ENCODE measurements at places on chromosomes 16 and 17.

GRCh38 chr16:977081-977701 is 4.4 kb upstream of the SOX8 start:
- DNase-seq = no peak

DNA sequence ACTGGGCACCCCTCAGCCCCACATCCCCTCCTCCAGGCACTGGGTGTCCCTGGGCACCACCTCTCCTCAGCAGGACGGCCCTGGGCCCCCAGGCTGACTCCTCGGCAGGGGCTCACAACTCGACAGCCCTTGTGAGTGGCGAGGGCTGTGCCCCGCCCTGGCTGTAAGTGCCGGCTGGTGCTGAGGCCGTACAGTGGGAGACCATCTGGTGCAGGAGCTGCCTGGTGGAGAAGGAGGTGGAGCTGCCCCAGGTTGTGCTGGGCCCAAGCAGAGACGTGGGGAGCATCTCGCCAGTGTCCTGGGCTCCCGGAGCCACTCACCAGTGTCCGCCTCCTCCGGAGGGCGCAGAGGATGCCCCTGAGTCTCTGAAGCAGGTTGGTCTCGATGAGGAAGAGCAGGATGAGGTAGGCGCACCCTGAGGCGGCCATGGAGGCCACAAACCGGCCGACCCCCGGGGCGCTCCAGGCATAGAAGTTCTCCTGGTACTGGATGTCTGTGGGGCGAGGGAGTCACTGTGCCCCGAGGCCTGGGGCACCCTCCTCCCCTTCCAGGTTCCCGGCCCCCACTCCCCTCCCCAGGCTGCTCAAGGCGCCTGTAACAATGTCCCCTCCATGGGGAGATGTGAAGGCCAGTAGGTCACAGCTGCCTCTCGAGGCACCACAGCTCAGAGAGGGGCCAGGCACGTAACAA is 15.1 kb upstream of the RNPS1 start:
- no peak for DNase-seq

GRCh38 chr16:8398548-8398947 is 191.8 kb downstream of the TMEM114 start:
- no peak for DNase-seq

DNA sequence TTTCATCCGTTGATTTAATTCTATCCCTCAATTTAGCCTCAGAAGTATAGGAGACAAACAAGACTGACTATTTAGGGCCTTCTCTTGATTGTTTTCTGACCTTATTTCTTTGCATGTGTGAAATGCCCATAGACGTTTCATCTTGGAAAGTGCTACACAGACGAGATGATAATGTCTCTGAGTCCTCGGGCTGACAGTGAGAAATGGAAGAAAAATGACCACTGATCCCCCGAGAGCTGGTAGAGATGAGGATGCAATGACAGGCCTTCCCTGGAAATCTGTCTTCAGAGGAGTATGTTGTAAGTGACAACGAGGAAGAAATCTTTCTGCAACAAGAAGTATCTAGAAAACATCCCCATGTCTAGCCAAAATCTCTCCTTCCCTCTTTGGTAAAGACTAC is 522.9 kb downstream of the HAPSTR1 start:
- no peak for DNase-seq

All from H9 (cell line).